Hypothalamus (tissue), 51 donors: ENCODE measurements at places on chromosomes 16 and 17.
A peak's percentile ranks its signal among the peaks of the same experiment; 100 is the strongest.

DNA sequence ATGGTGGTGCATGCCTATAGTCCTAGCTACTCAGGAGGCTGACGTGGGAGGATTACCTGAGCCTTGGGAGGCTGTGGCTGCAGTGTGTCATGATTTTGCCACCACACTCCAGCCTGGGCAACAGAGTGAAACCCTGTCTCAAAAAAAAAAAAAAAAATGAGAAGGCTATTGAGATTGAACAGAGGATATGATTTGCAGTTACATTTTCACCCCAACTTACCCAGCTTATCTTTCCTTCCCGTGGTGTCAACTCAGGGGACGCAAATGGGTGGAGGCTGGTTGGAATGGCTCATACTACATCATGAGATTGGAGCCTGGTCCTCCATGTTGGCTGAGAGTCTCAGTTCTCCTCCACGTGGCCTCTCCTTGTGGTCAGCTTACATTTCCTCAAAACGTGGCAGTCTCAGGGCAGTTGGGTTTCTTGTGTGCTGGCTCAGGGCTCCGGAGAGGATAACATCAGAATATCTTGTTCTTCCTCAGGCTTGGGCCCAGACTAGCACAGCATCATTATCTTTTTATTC lies 17.2 kb upstream of the NSMCE1 start:
- DNase-seq: no peak

DNA sequence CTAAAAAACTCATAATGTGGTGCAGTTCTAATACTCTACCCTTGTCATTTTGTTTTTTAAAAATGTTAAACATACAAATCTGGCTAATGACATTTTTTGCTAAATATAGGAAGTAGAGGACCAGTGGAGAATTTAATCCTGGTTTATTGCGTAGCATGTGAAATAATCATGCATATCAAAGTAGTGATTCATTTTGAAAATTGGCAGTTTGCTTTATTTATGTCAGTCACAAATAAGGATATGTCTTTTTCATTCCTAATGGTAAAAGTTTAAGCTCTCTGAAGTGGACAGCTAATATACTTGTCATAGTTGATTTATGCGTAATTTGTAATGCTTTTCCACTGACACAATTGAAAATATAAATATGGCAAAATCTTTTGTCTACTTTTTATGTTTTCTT lies 224.2 kb downstream of the BCAS3 start:
- no peak for DNase-seq

GRCh38 chr17:59439262-59439661 lies 107.8 kb downstream of the YPEL2 start:
- no peak for DNase-seq

DNA sequence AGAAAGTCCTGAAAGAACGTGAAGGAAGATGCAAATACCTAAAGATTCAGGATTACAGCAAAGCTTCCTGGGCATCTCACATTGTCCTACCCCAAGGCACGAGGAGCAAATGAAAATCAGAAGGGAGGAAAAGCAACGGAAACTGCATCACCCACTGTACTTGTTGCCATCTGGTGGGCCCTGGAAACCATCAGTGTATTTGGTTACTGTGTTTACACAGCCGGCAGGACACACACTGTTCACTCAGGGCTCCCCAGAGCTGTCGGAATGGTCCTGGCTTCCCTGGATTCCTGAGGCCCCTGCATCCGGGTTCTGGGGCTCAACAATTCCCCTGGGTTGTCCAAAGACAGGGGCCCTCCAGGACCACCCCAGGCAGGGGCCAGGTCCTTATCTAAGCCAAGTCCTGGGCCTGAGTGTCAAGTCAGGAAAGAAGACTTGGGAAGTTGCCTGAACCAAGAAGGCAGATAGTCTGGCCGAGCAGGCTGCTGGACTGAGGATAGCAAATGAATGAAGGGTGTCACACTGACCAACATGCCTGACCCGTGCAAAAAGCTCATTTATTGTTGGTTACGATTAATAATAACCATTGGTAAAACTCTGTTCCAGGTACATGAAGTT lies 52.8 kb downstream of the SOX9 start:
- DNase-seq: no peak

- peak; percentile 27 for DNase-seq
Observed at GRCh38 chr17:80986816-80987475, 4.7 kb upstream of the CHMP6 start.

GRCh38 chr17:15649861-15650421 lies 30.4 kb upstream of the FBXW10B start:
- DNase-seq: no peak

DNA sequence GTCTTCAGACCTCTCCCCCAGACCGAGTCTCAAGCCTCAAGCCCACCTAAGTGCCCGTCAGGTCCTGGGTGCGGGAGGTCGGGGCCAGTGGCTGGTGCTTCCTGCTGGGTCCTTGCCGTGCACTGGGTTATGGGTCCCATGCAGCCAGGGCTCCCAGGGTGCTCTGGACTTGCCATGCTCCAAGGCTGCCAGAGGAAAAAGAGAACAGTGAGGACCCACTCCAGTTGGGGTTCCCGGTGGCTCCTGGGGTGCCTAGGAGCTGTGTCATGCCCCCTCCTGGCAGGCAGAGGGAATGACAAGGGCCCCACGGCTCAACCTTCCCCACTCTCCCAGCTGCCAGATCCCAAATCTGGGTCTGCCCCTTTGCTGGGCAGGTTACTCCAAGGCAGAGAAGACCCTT lies 3.8 kb downstream of the SNX20 start:
- no peak for DNase-seq

DNA sequence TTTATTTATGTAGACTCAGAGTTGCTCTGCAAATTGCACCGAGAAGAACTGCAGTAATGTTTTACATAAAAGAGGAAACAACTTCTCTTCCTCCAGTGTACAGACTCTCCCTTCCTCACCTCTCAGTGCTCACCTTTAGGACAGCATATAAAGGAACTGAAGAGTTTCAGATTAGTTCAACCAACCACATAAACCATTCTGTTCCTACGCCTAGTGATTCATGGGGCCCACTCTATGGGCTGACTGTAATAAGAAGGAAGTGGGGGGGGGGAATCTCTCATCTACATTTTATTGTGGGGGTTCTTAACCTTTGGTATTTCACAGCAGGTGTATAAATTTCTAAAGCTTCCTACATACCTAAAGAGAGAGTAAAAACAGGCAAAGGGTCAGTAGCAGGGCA lies 18.3 kb downstream of the ZSWIM7 start:
- no peak for DNase-seq
